ENCODE measurements at places on chromosomes 1 and 21.

GRCh38 chr1:27368869-27369582 lies 2.3 kb upstream of the MAP3K6 start:
- DNase-seq, result peak; percentile 13

DNA sequence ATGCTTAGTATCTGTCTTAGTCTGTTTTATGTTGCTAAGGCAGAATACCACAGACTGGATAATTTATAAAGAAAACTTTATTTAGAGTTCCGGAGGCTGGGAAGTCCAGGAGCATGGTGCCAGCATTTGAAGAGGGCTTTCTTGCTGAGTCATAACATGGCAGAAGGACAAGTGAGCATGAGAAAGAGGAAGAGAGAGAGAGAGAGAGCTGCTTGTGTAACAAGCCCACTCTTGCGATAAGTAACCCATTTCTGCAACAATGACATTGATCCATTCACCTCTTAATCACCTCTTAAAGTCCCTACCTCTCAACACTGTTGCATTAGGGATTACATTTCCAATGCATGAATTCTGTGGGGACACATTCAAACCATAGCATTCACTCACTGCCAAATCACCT lies 11.7 kb upstream of the MYOCOS start:
- no peak for DNase-seq

DNA sequence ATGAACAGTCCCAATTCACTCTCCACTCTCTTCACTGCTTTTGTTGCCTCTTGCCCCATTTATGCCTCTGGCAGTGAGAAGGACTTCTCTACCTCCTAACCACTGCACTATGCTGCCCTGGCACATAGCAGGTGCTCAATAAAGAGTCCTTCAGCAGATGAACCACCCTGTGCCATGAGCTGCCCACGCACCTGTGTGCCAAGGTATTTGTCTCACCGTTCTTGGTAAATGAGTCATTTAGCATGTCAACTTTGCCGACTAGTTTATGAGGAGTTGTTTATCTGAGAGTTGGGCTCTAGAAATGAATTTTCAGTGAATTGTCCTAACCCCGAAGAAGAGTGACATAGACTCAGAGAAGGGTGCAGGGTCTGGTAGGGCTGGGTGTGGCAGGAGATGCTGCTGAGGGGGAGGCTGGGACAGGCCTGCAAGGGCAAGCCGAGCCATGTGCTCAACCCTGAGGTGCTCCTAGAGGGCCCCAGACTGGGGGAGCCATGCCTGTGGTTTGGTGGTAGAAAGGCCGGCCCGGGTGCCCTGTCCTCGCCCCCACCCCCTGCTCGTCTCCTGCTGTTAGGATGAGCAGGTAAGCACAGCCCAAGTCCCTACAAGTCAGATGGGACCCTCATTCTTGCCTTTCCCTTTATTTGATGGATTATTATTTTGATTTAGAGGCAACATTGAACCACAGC lies 654.5 kb downstream of the MATN1 start:
- no peak for DNase-seq

DNA sequence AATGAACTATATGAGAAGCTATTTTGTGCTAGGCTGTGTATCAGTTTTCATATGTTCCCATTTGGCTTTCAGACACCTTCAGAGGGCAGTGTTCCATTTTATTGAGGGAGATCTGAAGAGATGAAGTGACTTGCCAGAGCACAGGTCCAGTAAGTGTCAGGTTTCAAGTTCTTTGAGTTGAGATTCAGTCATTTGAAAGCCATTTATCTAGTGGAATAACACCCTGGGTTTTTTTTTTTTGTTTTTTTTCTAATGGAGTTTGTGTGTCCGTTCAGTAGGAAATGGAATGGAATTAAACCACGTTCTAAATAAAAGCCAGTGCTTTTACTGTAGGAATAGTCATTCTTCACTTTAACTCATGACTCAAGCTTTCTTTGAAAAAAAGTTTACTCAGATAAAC lies 652.9 kb upstream of the USP24 start:
- no peak for DNase-seq

DNA sequence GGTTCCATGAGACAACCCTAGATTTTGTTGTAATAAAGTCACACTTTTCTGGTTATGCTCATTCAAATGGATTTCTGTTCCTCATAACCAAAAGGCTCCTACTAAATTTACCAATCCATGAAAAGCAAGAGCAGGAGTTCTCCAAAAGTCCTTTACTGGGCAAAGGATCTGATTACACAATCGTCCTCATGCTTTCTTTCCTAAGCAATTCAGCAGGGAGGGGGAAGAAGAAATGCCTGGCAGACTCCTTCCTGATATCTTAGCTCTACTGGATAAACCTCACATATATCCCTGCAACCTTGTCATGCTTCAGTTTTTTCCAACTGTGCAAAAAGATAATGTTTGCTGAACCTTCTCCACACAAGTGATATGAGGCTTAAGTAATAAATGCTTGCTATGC lies 67.6 kb upstream of the GUCA2B start:
- DNase-seq, result no peak

DNA sequence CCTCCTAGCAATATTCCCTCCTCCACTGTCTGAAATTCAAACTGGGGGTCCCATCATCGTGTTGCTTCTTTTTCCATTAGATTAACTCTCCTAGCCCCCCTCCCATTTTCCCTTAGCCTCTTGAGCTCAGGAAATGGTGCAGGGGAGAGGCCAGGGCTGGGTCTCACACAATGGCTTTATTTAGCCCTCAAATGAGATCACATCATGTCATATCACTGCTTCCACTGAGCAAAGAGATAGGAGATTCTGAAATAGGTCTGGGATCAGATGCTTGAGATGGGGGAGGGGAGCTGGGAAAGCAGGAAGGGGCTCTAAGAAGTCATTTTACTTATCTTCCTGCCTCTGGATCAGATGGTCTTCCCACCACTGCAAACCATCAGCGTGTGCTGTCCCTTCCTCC lies 17.8 kb upstream of the ARHGEF2 start:
- no peak for DNase-seq

DNA sequence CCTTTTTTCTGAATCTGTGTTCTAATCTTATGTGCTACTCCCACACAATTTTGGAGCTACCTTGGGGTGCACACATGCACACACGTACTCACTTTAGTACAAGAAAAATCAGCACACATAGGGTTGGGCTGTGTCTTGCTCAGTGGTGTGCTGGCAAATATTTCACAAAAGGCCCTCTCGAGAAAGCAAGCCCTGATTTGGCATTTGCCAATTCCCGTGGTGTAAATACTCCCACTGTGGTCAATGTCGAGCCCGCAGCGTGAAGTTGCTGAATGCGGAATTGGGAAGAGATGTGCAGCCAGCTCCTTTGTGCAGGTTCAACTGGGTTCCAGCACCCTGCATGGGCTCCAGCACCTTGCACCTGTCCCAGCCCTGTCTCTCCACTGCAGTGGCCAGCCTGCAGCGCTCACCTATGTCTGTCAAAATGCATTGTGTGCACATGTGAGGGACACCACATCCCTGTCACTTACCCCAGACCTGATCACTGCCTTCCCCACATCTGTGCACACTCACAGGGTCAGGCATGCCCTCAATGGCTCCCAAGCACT lies 78.4 kb upstream of the WNT4 start:
- no peak for DNase-seq

- DNase-seq, result no peak
Observed at GRCh38 chr21:44370027-44370735, 16.8 kb downstream of the TRPM2 start.

DNA sequence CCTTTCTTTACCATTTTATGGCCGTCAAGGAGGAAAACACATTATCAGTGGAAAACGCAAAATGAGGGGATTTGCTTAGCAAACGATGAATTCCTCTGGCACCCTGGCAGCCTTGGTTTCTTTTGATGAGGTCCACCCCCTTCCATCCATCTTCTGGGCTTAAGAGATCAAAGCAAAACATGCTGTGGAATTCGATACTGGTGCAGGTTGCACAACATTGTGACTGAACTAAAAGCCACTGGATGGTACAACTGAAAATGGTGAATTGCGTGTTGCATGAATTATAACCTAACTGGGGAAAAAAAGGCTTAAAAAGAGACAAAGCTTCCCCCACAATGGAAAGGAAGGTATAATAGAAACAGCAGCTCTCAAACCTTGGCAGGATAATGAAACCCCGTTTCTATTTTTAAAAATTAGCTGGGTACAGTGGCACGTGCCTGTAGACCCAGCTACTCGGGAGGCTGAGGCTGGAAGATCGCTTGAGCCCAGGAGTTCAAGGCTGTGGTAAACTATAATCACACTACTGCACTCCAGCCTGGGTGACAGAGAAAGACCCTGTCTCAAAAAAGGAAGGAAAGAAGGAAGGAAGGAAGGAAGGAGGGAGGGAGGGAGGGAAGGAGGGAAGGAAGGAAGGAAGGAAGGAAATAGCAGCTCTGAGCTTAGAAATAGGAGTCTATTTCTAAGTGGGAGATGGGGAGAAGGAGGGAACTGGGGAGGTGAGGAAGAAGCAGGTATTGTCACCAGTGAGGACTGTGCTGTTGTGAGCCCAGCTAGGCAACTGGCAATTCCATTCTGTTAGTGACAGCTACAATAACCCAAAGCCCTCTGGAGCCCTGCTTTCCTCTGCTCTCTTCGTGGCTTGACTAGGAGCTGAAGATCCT lies 29.0 kb upstream of the LGALS8 start:
- no peak for DNase-seq

- DNase-seq, result no peak
Observed at GRCh38 chr1:230401763-230402294, 24.3 kb downstream of the PGBD5 start.

DNA sequence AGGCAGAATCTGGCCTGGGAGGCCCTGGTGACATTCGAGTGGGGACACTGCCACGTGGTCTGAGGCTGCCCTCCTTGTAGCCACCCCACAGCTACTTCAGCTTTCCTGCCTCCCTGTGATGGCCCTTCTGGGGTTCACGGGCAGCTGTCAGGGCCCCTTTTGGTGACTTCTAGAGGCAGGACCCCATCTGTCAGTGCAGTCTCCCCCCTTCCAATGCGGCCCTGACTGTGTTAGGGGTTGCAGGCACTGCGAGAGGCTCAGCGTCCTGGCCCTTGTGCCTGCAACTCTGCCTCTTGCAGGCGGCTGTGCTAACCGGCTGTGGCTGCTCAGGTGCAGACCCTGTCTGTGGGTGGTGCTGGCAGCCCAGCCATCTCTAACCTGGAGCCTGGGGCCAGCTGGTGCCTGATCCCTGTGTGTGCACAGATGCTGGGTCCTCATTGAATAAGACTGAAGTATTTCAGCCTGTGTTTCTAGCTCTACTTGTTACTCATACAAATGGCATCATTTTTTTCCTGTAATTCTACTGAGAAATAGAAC lies 62.2 kb downstream of the S100B start:
- no peak for DNase-seq

- DNase-seq, result no peak
Observed at GRCh38 chr1:88698764-88699163, 14.7 kb downstream of the PKN2 start.

- no peak for DNase-seq
Observed at GRCh38 chr21:42221581-42222345, 2.8 kb downstream of the ABCG1 start.

DNA sequence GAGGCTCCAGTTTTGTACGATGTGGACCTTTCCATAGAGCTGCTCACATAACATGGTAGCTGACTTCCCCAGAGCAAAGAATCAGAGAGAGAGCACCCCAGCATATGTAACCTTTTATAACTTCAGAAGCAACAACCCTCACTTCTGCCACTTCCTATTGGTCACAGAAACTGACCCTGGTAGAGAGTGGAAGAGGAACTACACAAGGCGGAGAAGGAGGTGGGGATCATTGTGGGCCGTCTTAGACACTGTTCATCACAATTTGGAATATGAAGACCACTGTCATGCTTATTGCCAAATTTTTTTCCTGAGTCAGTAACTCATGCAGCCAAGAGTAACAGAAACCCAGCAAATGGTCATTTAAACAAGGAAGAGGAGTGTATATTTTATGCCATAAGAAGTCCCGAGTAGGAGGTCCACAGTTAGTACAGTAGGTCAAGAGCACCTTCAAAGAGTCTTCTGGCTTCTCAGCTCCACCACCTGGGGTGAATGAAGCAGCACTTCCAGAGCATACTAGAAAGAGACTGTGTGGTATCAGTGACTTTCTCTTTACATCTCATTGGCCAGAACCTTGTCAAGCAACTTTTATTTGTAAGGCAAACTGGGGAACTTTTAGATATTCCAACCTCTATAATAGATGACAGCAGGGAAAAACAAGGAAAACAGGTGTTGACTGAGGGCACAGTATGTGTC lies 71.8 kb downstream of the ODF2L start:
- DNase-seq, result no peak

DNA sequence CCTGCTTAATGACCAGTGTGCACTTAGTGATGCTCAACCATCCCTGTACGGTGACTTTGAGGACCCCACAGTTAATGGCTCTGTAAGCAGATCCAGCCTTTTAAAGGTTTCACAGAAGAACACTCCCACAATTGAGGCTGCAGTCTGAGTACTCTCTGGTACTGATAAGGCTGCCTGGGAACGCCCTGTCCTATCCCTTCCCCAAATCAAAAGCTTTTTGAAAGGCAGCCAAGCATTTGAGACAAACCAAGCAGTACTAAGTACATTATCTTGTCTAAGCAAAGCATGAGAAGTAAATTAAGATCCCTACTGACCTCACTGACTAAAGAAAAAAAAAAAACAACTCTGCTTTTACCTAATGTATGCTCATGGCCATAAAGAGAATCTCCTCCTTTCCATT lies 60.7 kb downstream of the SH3GLB1 start:
- no peak for DNase-seq

DNA sequence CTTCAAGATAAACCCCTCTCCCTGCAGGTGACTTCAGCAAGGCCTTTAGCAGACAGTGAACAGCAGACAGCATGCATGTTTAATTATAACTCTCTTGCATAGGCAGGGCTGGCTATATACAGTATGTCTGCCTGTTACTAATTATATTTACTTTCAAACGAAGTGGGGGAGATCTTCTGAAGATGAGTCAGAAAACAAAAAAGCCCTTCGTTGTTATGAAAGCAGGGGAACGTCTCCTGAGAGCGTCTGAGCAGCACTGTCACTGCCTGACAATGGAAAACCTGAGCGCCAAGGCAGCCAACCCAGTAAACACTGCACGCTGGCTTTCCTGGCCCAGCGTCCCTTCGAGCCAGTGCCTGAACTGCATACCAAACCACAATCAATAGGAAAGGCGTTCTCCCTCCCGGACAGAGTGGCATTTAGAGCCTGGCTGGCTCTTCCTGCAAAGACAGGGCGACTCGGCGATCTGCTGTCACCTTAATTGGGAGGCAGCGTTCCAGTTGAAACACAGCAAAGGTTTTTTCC lies 54.1 kb downstream of the TOMM20 start:
- DNase-seq, result no peak

- DNase-seq, result no peak
Observed at GRCh38 chr1:925561-926421, 2.1 kb downstream of the SAMD11 start.

All from SW 1271 (cell line).